ENCODE measurements at places on chromosomes 3 and 15. TPM values are rescaled to one million over a fixed set of nuclear protein-coding genes. Genes with fewer than 3 reads are reported as not detected.

The CX3CR1 gene
- 5.9 TPM for polyA plus RNA-seq

GRCh38 chr15:100081454-100081853 lies 260.3 kb downstream of the ADAMTS17 start:
- DNase-seq, result no peak

- no peak for DNase-seq
Observed at GRCh38 chr15:71716990-71717389, 93.4 kb upstream of the NR2E3 start.

DNA sequence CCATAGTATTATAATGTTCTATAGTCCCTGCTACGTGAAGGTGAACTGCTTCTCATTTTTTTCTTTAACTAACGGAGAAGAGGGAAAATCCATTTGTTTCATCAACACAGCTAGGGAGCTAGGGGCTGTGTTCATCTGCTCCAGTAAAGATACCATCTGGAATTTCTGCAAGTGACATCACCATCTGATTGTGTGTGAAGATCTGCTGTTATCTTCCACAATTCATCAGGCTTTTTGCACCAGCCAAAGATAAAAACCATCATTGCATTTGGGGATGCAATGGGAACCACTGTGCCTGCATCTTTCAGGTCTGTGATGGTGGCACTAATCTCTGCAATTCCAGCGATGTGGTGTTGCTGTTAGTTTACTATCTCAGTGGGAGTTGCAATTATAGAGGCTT lies 35.5 kb upstream of the NOX5 start:
- DNase-seq, result no peak

DNA sequence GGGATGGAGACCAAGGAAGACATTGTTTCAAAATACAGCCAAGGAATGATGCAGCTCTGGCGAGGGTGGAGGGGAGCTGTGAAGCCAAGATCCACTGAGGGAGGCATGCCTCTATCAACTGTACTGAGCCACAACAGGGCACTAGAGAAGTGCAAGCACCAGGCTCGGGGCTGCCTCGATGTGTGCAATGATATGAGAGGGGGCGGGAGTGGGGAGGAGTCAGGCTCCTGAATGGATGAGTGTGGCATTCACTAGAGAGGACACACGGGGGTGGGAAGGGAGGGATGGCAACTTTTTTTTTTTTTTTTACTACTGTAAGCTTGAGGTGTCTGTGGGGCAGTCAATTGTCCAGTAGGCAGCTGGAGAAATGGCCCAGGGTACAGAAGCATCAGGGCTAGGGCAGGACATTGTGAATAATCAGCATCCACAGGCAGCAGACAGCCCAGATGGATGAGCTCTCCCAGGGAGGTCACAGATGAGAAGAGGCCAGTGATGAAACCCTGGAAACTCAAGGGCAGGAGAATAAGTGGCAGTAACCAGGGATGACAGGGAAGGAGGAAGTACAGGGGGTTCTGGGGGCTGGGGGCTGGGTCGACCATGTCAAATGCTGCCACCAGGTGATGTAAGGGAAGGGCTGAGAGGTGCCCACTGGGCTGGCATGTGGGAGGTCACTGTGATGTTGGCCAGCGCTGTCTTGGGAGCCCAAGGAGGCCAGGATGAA lies 5.9 kb downstream of the STOML1 start:
- no peak for DNase-seq

DNA sequence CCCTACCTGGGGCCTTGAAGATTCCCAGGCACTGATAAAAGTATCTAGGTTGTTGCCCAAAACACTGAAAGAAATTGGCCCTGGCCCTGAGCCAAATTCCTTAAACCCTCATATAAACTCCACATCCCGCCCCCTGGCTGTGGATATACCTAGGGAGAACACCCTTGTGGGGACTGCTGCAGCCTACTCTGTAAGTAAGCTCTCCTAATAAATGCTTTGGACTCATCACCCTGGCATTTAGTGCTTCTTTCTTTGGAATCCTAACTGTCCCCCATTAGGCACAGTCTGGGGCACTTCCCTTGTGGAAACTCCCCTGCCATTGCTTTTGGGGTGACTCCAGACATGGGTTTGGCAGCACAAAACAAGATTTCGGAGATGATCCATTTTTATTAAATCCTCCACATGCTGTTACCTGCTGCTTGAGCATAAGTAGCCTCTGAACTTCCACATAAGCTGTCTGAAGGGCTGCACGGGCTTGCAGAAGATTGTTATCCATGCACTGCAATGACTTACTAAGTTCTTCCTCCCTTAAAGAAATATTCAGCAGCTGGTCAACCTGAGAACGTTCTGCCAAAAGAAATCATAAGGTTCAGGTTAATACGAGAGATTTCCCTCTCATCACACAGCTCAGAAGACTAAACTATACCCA lies 46.4 kb downstream of the ZNF106 start:
- no peak for DNase-seq

GRCh38 chr3:106126846-106127235 lies 258.0 kb upstream of the CBLB start:
- no peak for DNase-seq

DNA sequence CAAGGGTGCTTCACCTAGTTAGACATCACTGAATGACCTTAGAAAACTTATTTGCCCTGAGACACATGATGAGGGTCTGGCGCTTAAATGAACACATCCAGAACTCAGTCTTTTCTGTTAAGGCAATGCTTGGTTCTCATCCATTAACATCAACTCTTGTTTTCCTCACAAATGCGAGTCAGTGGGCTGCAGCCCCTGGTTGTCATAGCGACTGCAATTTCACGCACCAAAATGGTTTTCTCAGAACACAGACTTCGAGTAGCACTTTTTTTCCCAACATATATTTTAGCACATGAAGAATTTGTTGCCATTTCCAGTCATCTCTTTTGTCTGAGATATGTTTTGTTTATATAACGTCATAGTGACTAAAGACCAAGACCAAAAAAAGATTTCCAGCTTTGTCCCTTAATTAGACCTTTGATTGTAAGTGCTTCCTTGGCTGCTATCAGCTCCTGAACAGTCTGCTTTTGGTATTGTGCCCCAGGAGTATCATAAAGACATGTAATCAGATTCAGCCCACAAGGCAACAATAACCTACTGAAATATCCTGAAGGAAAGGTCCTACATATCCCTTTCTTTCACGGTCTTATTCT lies 68.5 kb downstream of the GPR176 start:
- DNase-seq, result no peak

GRCh38 chr3:97684490-97684889 lies 80.1 kb upstream of the ARL6 start:
- DNase-seq, result no peak

GRCh38 chr3:126931806-126932187 lies 51.1 kb upstream of the PLXNA1 start:
- DNase-seq, result no peak

The GNAT1 gene
- not detected for polyA plus RNA-seq

- no peak for DNase-seq
Observed at GRCh38 chr15:23758891-23759290, 71.8 kb upstream of the NDN start.

GRCh38 chr15:35697549-35698299 lies 151.8 kb upstream of the DPH6 start:
- no peak for DNase-seq

GRCh38 chr15:86570738-86571137 lies 491.1 kb downstream of the AGBL1 start:
- no peak for DNase-seq

- no peak for DNase-seq
Observed at GRCh38 chr15:82663186-82663600, 16.0 kb upstream of the CPEB1 start.

GRCh38 chr15:80710635-80711554 lies 15.8 kb downstream of the ABHD17C start:
- DNase-seq, result no peak

The EIF5A2 gene
- polyA plus RNA-seq, result 9.1 TPM

DNA sequence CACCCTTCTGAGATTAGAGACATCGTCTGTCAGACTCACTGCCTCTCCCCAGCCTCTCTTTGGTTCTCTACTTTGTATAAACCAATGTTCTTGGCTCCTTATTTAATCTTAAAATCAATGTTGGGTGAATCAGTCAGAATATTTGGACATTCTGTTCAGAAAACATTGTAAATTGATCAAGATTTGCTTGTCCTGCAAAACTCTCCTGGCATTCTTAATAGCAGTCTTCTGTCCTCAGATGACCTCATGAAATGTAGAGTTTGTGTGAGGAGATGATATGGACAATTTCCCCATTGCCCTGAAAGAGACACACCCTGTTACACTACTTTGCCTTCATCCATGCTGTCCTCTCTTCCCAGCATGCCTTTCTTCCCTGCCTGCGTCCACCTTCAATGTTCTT lies 33.6 kb downstream of the CD200R1L start:
- no peak for DNase-seq

The PLA2G4E gene
- not detected for polyA plus RNA-seq

DNA sequence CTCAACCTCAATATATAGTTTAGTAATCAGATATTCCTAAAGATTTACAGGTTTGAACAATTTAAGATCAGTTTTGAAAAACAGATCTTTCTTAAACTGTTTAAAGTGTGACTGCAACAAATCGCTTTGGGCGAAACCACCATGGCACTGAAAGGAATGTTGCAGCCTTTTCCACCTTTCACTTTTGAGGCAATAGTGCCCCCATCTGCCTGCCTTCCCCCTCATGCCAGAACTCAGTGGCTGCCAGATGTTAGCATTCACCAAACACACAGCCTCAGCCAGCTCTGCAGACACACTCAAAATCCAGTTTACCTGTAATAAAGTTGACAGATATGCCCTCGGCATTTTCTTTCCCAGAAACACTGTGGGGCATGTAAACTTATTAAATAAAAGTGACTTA lies 3.3 kb downstream of the LYSMD4 start:
- no peak for DNase-seq

The CEP97 gene
- polyA plus RNA-seq, result 15.5 TPM

The TMEM44 gene
- polyA plus RNA-seq, result 14.4 TPM

Measured in right renal cortex interstitium (tissue), 3 donors.